ENCODE measurements at places on chromosomes 7 and 10.

- no peak for DNase-seq
Measured at GRCh38 chr10:22704942-22705341, 9.4 kb downstream of the PIP4K2A start.

GRCh38 chr7:128135515-128136214 is 104.4 kb upstream of the LRRC4 start:
- no peak for DNase-seq

DNA sequence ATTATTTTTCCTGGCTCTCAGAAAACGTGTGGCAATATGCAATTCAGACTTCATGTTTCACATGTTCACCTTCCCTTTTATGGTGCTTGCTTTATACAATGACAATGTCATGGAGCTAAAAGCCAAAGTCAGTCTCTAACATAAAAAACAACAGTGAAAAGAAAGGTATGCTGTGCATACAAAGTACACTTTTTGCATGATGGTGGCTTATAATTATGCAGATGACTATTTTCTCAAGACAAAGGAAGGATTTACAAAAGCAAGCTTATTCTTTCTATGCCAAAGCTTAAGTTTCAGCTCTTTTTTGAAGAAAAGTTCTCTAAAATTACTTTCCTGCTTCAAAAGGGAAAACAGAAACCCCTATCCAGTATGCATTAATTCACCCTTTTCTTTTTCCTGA is 15.6 kb downstream of the ERCC6 start:
- DNase-seq = no peak

DNA sequence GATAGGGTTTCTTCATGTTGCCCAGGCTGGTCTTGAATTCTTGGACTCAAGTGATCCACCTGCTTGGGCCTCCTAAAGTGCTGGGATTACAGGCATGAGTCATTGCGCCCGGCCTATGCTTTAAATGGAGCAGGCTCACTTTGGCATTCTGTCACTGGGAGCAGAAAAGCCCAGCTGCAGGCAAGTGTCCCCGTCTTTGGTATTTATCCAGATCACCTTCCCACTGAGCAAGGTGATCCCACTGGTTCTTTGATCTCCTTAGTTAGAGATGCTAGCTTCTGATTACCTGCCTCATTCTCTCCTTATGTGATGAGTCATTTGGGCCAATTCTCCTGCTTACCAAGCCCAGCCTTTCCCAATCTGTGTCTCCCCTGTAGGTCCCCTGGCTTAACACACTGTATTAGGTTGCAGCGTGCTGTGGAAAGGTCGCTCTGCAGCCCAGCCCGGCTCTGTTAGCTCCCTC is 39.3 kb downstream of the SPDYE5 start:
- no peak for DNase-seq

GRCh38 chr7:90402785-90403173 is 482 bp upstream of the CLDN12 start:
- no peak for DNase-seq
